ENCODE measurements at places on chromosomes 7 and 10.
A peak's percentile ranks its signal among the peaks of the same experiment; 100 is the strongest.

GRCh38 chr10:62098278-62099121 lies 170.1 kb downstream of the RTKN2 start:
- no peak for DNase-seq

DNA sequence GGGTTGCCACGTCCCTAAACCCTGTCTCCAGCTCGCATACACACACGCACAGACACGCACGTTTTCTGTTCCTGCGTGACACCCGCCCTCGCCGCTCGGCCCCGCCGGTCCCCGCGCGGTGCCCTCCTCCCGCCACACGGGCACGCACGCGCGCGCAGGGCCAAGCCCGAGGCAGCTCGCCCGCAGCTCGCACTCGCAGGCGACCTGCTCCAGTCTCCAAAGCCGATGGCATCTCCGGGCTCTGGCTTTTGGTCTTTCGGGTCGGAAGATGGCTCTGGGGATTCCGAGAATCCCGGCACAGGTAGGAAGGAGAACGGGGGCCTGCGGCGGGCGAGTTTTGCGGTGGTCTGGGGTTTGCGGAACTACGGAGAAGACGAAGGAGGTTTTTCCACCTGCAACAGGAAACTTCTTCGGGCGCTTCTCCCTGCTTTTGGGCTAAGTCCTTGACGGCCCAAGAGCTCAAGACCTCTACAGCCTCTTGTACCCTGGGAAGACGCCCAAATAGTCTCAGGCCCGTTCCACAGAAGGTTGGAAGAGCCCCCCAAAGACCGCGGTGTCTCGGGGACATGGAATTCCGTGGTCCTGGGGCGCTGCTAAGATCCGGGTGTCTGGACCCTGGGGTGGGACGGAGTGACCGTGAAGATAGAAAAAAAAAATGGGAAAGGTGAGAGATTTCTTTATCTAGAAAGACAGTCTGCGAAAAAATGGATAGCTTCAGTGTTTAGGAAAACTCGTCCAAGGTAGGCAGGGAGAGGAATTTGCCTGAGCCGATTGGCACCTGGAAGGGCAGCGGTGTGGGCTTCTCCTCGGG lies at the start of gene GAD2:
TSS of gene GAD2 (plus strand) at position 190 of the 811 bp plus-strand sequence. CDS start at position 226, 36 bp downstream.
- no peak for DNase-seq

DNA sequence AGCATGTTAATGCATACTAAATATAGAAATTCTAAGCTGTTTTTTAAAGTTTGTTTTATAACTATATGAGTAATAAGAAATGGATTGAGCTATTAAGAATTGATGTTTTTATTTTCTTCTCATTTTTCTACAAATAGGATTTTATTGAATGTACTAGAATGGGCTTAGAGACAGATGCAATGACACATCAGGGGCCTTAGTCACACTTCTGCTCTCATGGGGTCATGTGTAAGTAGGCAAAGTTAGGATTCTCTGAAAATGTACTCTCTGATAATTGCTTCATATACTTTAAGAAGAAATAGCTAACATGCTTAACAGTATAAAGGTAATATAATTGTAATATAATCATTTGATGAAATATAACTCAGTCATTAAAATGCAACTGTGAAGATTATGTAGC lies 154.6 kb downstream of the ZNF438 start:
- peak; percentile 15 for DNase-seq

- peak; percentile 87 for DNase-seq
These were observed 67.1 kb downstream of the CUBN start for GRCh38 chr10:17062493-17062892.

DNA sequence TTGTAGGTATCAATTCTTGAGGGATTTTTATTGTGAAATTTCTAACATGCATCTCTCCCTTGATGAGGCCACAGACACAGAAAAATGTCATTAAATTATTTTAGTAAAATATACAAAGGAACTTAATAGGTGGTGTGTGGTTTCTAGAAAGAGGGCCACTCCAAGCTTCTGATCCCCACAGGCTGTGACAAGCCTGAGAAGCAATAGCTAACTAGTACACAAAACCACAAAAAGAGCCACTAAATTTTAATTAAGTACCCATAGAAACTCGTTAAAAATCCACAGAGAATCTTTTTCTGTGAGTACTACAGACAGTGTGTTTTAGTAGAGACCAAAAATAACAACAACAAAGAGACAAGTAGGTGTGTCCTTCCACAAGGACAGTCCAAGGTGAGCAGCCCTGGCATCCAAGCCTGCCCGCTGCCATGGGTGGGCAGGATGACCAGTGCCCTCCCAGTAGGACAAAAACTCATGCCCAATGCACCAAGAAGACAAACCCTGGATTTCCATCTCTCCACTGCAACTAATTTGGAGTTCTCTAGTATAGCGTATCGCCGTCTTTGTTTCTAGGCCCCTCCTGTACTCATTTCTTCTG lies 81.0 kb downstream of the RNF216 start:
- DNase-seq = no peak

- DNase-seq = no peak
These were observed 212.1 kb upstream of the SVIL start for GRCh38 chr10:29846881-29847280.

DNA sequence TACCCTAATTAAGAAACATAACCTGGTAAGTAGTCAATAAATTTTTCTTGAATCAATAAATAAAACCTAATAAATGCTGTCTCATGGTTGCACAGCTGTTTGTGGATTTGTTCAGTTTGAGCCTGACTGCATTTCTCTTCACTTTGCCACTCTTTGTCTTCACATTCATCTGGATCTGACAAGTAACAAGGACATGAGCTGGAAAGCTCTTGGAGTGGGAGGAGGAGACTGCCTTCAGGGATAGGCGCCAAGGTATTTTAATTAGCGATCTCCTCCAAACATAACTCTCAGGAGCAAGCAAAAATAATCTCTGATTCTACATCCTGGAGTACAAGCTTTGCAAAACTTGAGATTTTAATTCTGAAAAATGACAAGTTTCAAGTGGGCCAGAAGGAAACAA lies 251.0 kb downstream of the BMPER start:
- no peak for DNase-seq

DNA sequence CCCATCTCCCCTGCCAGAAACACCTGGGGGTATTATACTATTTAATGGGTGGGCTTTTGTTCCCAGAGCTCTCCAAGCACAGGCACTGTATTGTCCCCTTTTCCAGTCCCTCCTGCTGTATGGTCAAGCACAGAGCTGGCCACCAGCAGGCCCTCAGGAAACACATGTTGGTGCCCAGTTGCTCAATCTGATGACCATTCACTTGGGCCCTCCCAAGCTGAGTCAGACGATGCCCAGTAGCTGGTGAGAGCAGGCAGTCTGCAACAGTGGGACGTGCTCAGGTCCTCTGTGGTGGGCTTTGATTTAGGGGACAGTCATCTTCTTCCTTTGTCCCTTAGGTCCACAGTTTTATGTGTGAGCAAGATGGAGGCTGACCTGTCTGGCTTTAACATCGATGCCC lies 11.8 kb downstream of the SFXN2 start:
- DNase-seq = no peak

- no peak for DNase-seq
These were observed 1.7 kb downstream of the SORBS1 start for GRCh38 chr10:95559471-95559870.

DNA sequence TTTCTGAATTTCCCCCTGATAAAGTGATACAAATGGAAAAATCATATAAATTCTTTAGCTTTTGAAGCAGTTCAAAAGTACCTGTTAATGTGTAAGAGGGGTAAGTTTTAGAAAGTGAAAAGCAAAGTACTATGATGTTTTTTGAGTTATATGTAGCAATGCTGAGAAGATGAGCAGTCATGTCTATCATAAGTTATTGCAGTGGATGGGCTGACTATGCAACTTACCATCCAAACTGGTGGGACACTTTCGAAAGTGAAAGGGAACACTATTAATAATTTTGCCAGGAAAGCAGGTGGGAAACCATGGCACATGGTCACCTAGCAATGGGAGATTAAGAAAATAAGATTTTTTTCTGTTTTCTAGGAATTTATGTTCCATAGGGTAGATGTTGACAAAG lies 4.1 kb downstream of the MINPP1 start:
- no peak for DNase-seq

GRCh38 chr7:92749832-92750446 lies 86.4 kb downstream of the CDK6 start:
- no peak for DNase-seq

DNA sequence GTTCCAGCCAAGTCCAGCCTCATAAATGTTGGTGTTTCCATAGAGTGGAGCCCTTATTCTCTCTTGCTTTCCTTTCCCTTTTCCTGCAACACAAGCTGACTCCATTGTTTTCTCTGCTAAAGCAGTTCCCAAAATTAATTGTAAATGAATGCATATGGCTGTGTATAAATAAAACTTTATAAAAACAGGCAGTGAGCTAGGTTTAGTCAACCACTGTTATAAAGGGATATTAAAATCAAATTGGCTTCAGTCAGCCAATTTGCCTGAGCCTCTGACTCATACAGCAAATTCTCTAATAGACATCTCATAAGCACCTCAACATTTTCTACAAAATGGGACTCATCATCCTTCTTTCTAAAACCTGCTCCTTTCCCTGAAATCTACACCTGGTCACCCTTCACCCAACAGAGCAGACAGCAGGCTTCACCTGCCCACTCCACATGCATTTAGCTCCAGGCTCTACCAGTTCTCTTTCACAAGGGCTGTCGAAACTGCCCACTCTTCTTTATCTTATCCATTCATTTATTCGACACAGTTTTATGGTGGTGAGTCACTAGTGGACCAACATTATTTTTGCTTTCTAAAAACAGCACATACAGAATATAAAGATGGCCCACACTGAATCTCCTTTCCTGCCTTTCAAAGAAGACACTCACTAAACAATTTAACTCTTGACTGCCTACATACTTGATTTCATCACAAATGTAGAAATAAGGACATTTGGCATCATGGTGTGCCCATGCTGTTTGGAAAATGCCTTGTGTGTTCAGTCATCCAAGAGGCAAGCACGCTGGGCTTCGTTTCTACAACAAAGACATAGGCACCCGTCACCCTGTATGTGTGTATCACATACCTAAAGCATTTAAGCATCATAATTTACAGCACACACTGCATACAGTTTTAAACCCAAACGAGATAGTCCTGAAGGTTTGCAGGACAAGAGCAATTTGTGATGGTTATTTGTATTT lies 74.6 kb upstream of the C7orf33 start:
- DNase-seq = no peak

DNA sequence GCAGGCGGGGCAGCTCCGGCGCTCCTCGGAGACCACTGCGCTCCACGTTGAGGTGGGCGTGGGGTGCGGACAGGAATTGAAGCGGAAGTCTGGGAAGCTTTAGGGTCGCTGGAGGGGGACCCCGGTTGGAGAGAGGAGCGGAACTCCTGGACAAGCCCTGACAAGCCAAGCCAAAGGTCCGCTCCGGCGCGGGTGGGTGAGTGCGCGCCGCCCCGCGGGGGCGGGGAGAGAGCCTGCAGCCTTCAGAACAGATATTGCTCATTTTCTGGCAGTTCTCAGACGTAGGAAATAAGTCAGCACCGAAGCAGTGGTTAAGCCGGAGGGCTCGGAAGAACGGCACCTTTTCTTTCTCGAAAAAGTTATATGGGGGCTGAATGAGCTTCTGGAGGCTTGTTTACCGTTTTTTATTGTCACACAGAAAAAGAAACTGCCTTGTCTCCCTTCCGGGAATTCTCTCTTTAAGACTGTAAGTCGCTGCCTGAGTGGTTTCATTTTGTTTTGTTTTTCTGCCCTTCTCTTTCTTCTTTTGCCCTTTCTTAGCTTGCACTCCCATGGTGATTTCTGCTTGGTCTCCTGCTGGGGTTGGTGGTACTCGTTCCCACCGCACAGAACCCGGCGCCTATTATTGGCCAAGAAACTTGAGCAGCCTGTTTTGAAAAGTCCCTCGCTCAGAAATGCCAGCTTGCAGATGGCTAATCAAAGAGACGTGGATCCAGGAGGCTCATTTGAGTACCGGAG lies 732 bp downstream of the FAS start:
- peak; percentile 66 for DNase-seq

GRCh38 chr10:116171505-116171904 lies 101.5 kb downstream of the GFRA1 start:
- DNase-seq = no peak

GRCh38 chr10:102629661-102630614 lies 14.3 kb upstream of the TRIM8 start:
- DNase-seq = peak; percentile 98

- no peak for DNase-seq
These were observed 648.0 kb downstream of the SUGCT start for GRCh38 chr7:40782836-40783235.
